GM23338 (cell line): ENCODE measurements at places on chromosomes 2 and 18.

GRCh38 chr18:65298422-65298821, 452.4 kb upstream of the CDH7 start:
- H3K36me3 ChIP-seq = no peaks in the 10 kb centered on the region
- no peak overlapping the region for H3K4me3 ChIP-seq
- no peaks in the 10 kb centered on the region for H3K4me1 ChIP-seq
- no peak for DNase-seq
- H3K27ac ChIP-seq = no peak overlapping the region

- no peak for DNase-seq
- peaks cover 48% of the 10 kb centered on the region for H3K4me1 ChIP-seq
- no peak overlapping the region for H3K4me3 ChIP-seq
- H3K27me3 ChIP-seq = no peaks in the 10 kb centered on the region
- H3K36me3 ChIP-seq = 0 out of 2 replicates have a peak, but pooled peaks cover 3% of the 10 kb centered on the region
These were observed 156.2 kb upstream of the NDUFV2 start for GRCh38 chr18:8946066-8946838.

DNA sequence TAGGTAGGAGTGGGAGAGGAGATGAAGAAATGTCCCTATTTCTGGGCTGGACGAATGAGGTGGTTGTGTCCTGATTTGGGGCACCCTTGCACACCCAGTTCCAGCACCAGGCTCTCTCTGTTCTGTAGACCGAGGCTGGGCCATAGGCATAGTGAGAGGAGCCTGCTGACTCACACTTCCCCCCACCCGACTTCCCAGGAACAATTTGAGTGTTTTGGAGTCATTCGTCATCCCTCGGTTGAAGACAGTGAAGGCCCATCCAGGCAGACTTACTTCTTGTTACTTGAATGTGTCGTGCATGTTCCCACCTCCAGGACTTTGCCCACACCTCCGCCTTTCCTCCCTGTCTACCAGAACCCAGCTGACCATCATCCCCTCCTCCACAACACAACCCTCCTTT, 179.1 kb downstream of the HAUS1 start:
- no peaks in the 10 kb centered on the region for H3K27me3 ChIP-seq
- no peak overlapping the region for H3K4me3 ChIP-seq
- DNase-seq = no peak
- H3K4me1 ChIP-seq = peaks cover 5% of the 10 kb centered on the region; the same call in 1 of the 2 replicates
- H3K27ac ChIP-seq = no peak overlapping the region

- no peaks in the 10 kb centered on the region for H3K4me1 ChIP-seq
- no peak overlapping the region for H3K27ac ChIP-seq
- no peaks in the 10 kb centered on the region for H3K36me3 ChIP-seq
- H3K4me3 ChIP-seq = no peak overlapping the region
These were observed 14.9 kb upstream of the PSME4 start for GRCh38 chr2:53985646-53986045.

GRCh38 chr18:59904011-59904601, 4.3 kb downstream of the PMAIP1 start:
- H3K36me3 ChIP-seq = peaks cover 21% of the 10 kb centered on the region; the same call in 1 of the 2 replicates
- H3K27ac ChIP-seq = peak overlapping the region; percentile 23
- H3K4me3 ChIP-seq = peak overlapping the region; percentile 77
- no peaks in the 10 kb centered on the region for H3K27me3 ChIP-seq
- peaks cover 40% of the 10 kb centered on the region for H3K4me1 ChIP-seq

DNA sequence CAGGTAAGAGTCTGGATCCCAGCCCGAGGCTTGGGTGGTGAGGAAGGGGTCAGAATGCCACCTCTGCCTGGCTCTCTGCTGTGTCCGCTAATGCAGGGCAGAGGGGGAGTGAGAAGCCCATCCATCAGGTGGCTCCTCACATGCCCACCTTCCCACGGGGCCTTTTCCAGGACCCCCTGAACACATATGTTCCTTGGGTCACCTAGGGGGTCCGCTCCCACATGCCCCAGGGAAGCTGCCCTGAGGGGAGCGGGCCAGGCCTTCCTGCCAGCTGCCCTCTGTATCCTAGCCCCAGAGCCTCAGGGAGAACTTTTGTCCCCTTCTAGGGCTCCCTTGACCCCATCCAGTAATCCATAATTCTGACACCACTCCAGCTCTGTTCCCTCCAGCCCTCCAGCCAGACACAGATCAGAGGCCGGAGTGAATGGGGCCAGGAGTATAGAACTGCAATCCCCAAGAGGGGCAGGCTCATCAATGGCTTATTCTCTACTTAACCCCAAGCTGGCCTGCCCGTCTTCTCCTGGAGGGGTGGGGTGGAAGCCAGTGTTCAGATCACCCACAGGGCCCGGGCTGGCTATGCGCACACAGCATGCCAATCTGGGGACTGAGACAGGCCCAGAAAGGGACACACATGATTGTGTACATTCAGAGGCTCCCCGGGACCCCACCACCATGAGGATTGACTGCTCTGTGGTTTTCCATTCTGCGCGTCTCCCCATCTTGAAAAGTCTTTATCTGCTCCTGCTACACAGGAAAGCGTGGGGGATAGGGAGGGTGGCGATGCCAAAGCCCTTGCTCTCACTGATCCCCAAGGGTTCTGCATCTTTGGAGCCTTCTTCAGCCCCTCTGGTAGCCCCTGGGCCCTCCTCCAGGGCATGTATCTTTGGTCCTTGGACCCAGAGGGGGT, 1.1 kb downstream of the EMILIN1 start:
- H3K27ac ChIP-seq = no peak overlapping the region
- peaks cover 5% of the 10 kb centered on the region for H3K4me1 ChIP-seq
- H3K36me3 ChIP-seq = no peaks in the 10 kb centered on the region
- no peak for DNase-seq
